ENCODE measurements at places on chromosomes 1 and 21.

GRCh38 chr1:18761948-18762840 lies 97.3 kb downstream of the TAS1R2 start:
- no peak for DNase-seq

GRCh38 chr21:46095814-46096595 lies 1.9 kb upstream of the COL6A2 start:
- no peak for DNase-seq

GRCh38 chr1:232553050-232553754 lies 76.7 kb downstream of the SIPA1L2 start:
- no peak for DNase-seq

GRCh38 chr1:82449506-82450057 lies 648.8 kb downstream of the ADGRL2 start:
- DNase-seq, result no peak

DNA sequence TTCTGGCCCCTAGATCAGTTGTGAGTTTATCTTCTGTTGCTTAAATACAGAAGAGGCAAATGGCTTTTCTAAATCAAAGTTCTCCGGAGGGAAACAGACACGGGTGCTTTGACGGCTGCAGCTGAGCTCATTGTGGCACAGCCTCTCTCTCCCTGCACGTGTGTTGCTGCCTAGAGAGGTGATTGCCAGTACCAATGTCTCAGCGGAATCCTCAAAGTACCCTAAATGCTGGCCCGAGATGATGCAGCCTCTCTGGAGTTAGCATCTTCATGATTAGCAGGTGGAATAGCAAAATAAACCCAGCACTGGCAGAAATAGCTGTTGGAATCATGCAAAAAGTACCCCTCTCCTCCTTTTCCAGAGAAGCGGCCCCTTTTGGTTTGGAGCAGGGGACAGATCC lies 192.2 kb downstream of the PRDM2 start:
- no peak for DNase-seq

DNA sequence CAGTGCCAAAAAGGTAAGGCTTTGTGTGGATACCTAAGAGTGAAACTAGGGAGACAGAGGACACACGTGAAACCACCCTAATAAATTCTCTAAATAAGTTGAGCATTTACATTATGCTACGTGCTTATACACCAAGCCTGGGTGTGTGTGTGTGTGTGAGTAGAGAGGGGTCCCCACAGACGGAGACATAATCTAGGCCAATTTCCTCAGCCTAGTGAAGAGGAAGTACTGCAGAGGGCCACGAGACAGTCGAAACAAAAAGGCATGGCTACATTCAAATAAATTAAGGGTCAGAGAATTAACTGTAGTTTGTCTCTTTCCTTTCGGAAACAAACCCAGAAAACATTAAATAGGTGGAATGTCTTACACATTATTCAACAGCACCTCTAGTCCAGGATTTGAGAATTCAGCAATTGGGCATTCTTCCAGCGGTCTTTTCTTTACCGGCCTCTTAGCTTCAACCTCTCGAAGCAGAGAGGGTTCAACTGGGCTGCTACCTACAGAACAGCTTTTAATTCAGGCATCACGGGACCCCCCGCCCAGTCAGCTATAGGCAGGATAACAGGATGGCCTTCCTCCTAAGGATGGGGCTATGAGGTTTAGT lies 75.0 kb downstream of the DESI2 start:
- DNase-seq, result no peak

DNA sequence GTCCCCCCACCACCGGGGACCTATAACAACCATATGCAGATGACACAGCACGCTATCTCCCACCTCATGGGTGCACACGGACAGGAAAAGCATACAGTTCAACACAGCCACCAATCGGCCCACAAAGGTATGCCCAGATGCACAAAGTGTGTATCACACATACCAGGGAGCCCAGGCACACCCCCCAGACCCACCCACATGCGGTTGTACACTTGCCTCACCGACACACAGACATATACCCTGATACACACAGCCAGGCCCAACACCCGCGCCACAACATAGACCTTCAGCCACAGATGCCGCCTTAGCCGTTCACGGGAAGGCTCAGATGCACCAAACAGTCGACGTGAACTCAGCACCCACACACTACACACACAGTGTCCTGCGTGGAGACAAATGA lies 5.5 kb downstream of the CROCC start:
- DNase-seq, result no peak

GRCh38 chr1:64246294-64246917 lies 43.0 kb downstream of the UBE2U start:
- peak; percentile 56 for DNase-seq

DNA sequence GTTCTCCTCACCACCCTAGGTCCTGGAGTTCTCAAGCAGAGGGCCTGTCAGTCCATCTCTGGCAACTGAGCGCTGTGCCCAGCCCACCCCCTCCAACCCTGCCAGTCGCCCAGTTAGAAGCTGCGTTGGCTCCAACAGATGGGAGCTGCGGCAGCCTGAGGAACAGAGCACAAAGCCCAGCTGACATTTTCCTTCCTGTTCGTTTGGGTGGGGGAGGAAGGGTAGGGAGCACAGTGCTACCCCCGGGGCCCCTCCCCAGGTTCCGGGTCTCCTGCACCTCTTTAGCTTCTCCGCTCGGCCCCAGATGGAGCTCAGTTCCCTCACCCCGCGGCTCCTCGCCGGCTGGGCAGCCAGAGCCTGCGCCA lies 1.4 kb downstream of the LRRN2 start:
- no peak for DNase-seq

GRCh38 chr1:85607126-85607920 lies 26.8 kb downstream of the CCN1 start:
- DNase-seq, result peak; percentile 91

- DNase-seq, result no peak
Observed at GRCh38 chr1:905811-906599, 17.7 kb upstream of the SAMD11 start.

- DNase-seq, result peak; percentile 62
Observed at GRCh38 chr1:55378582-55378981, 163.4 kb upstream of the USP24 start.

GRCh38 chr1:53524428-53525375 lies 65.5 kb downstream of the DMRTB1 start:
- DNase-seq, result no peak

- DNase-seq, result no peak
Observed at GRCh38 chr1:24864370-24864777, 65.7 kb downstream of the RUNX3 start.

- DNase-seq, result no peak
Observed at GRCh38 chr1:245718123-245718522, 563.3 kb downstream of the KIF26B start.

DNA sequence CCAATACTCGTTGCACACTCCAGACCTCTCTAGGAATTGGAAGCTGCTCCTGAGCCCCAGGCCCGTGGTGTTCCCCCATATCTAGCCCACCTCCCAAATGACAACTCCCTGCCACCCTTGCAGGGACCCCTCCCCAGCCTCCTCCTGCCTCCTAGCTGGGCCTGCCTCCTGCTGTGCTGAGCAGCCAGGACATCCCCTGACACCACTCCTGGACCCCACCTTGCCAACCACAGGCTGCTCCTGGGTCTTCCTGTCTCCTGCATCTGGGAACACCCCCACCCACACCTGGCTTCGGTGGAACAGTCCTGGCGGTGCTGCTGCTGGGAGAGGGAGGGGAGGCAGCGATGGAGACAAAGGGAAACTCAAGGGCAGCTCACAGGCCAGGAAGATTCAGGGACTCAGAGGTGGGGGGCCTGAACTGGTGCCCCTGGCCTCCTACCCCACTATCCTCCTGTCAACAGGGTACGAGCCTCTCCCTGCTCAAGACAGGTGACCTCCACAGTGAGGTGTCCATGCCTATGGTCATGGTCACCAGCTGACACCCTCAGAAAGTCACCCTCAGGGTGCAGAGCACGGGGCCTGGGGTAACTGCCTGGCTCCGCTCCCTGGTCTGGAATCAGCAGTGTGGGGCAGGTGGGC lies 81.2 kb downstream of the RIPK4 start:
- DNase-seq, result no peak

Measured in GM03348 (cell line).